Fibroblast of skin of right biceps (primary cell): ENCODE measurements at places on chromosomes 4 and X.

DNA sequence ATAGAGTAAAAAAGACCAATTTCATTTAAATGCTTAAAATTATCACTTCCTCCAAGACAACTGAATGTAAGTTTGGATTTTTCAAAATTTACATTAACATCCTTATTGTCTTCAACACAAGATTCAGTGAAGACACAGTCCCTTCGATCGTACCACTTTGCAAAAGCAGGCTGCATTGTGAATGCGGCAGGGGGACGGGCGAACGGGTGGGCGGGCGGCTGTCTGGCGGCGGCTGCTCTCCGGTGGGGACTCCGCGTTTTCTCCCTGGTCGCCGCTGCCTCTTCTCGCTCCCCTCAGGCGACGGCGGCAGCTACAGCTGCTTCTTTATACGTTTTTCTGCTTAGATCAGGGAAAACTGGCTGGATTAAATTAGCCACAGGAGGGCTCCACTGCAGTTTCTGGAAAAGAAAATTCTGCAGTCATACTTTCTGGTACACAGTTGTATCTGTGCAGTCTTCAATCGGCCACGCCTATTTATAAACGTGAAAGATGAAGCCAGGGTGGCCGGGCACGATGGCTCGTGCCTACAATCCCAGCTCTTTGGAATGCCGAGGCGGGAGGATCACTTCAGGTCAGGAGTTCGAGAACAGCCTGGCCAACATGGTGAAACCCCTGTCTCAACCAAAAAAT is 33.9 kb upstream of the HPF1 start:
- DNase-seq = peak; percentile 80

DNA sequence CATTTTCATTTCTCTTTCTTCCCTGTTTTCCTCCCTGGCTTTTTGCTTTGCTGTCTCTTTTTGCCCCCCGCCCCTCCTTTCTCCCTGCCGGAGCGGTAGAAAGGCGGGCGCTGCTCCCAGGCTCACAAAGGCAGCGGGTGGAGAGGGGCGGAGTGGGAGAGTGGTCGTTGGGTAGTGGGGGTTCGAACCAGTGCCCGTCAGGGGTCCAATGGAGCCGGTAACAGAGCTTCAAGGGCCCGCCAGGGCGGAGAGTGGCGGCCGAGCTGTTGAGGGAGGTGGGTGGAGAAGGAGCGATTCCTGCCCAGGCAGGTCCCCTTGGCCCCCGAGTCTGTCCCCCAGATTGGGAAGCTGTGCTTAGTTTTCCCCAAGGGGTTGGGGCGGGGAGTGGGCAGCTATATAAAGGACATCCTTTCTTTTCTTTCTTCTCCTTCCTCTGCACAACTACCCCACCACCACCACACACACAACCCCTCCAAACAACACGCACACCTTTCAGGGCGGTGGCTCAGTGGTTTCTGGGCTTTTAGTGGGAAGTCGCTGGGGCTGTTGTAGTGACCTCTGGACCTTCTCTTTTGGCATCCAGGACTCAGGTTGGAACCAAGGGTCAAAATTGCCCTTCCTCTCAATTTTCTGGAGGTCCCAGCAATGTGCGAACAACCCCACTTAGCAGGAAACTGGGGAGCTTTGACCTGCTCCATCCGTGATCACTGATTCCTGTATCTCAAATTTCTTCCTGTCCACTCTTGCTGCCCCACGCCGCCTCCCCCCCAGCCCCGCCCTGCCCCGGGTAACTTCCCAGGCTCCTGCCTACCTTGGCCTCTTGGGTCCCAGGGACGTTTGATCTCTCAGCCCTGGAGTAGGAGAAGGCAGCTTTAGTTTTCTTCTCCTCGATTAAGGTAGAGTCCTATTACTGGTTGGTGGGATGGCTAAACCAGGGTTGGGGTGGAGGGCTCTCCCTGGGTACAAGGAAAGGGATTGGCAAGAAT is 1.9 kb downstream of the EFNB1 start:
- DNase-seq = no peak

DNA sequence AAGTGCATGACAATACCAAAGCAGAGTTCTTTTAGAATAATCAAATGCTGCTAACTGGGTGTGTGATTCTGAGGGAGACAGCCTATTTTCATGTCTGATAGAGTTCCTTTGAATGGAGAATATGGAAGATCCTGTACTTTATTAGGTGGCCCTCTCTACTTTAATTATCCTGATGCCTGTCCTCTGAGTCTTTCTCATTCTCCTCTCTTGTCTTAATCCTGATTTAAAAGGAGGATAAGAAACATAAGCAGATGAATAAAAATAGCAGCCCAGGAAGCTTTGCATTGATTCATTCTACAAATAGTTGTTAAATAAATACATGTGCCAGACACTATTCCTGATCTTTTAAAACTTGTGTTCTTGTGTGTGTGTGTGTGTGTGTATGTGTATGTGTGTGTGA is 387.3 kb downstream of the SPRY1 start:
- DNase-seq = peak; percentile 76

DNA sequence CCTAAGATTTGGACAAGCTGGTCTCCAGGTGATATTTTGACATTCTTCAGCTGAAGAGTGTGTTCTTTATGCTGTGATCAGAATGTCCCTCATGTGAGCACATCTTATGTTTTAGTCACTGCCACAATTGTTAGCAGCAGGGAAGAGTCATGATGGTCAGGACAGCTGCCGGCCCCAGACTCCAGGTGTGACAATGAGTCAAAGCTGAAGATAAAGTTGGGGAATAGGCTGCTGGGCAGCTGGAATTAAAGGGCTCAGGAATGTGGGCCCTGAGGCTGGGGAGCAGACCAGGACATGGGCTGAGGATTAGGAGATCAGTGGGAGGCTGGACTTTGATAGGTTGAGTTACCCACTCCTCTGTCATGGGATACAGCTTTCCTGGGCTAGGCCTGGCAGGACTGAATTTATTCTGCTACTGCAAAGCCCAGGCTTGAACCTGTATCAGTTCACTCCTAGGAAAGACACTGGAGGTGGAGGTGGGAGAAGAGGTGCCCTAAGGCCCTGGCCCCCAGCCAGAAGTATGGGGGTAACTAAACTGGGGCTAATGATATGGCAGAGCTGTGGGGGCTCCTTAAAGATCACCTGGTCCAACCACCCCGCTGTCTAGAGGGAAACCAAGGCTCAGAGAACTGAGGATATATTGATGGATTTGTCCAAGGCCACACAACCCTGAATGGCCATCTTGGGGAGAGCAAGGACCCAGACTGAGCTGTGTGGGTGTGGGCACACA is 119.5 kb downstream of the PJA1 start:
- no peak for DNase-seq

GRCh38 chrX:36543499-36543898 is 464.7 kb upstream of the FAM47C start:
- DNase-seq = no peak

DNA sequence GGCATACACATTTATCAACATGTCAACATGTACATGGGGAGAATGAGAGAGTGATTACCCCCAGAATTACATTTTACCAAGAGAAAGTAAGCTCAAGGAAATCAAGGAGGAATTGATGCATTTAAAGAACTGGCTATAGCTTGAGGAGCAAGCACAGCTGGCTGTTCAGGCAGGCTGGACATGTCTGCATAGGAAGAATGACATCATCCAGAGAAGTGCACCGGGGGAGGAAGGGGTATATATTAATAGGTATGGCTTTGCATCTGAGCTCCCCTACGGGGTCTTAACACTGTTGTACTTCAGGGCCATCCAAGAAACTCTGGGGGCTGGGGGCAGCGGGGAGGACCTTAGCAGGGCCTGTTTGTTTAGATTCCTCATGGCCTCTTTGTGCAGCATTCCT is 222.4 kb upstream of the VCX start:
- no peak for DNase-seq

- DNase-seq = no peak
Observed at GRCh38 chrX:6545712-6546111, 10.8 kb upstream of the VCX3A start.

GRCh38 chrX:74382613-74383012 is 38.7 kb upstream of the SLC16A2 start:
- peak; percentile 64 for DNase-seq

GRCh38 chr4:87304745-87305432 is 17.8 kb downstream of the HSD17B13 start:
- no peak for DNase-seq

GRCh38 chrX:53089925-53090324 is 4.0 kb upstream of the KANTR start:
- peak; percentile 7 for DNase-seq

DNA sequence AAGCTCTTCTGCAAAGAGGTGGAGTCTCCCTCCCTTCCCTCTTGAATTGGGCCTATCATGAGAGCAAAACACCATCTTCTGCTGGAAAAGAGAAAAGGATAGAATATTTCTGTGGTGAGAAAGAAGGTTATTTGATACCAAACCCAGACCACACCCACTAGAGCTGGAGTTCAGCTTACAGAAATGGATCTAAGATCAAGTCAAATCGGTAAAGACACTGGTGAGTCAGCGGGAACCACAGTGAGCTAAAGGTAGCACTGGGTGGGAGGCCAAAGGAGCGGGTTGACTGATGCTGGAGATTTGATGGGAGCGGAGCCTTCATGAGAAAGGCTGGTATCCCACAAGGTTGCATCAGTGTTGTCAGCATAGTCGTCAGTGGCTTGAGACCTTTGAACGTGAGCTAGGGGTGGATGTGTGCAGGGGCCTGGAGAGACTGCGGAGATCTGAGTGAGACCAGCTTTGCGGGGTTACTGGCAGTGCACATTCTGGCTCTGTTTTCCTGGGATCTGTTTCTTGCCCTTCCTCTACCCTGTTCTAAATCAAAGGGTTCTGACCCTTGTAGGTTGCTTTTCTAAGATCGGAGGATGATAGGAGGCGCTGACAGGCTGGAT is 106.4 kb upstream of the SCOC start:
- peak; percentile 81 for DNase-seq

GRCh38 chrX:149004936-149005335 is 500.2 kb downstream of the IDS start:
- DNase-seq = no peak

- DNase-seq = no peak
Observed at GRCh38 chr4:8083086-8083825, 75.4 kb downstream of the ABLIM2 start.

- no peak for DNase-seq
Observed at GRCh38 chrX:131901546-131901945, 121.6 kb upstream of the STK26 start.

GRCh38 chrX:16873106-16873505 is 2.9 kb upstream of the RBBP7 start:
- no peak for DNase-seq

- no peak for DNase-seq
Observed at GRCh38 chr4:82525307-82525911, 36.4 kb downstream of the TMEM150C start.

DNA sequence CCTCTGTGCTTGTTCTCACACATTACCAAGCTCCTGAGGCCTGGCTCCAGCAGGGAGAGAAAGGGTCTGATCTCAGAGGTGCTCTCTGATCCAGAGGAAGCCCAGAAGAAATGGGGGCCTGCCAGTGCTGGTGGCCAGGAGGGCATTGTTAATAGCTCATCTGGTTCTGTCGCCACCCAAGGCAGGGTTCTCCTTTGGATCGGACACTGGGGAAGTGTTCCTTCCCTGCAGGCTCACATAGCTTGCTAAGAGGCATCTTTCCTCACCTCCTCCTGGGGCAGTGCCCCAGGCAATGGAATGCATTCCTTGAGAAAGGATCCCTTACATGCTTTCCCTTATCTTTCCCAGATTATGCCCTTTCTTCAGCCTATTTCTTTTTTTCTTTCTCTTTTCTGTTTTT is 53.8 kb downstream of the RBM47 start:
- DNase-seq = no peak

DNA sequence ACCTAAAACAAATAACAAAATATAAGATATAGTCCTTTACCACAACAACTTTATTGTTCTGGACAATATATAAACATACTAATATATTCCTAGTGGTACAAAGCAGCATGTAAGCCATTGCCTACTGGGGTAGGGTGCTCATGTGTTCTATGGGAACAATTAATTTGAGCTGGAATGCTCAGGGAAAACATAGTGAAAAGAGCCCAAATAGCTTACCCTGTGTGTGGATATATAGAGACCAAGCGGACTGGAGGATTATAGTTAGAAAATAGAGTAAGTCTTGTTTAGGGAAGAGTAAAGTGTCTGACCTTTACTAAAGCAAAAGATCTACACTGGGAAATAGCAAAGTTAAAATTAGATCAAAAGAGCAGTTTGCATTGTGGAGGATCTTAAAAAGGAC is 64.8 kb downstream of the MAD2L1 start:
- no peak for DNase-seq
